Caki2 (cell line): ENCODE measurements at places on chromosomes 6 and 20. TPM values are rescaled to one million over a fixed set of nuclear protein-coding genes. Genes with fewer than 3 reads are reported as not detected.

CST1 gene
- 29.3 and 53.5 TPM in 2 replicates for total RNA-seq

TREML2 gene
- not detected in 2 replicates for total RNA-seq

TP53RK gene
- total RNA-seq: 9.4 and 23.4 TPM in 2 replicates

CCN2 gene
- total RNA-seq: 157 and 173 TPM in 2 replicates

PRDM13 gene
- 1.9 and 2.6 TPM in 2 replicates for total RNA-seq

RANBP9 gene
- total RNA-seq: 16.4 and 27.6 TPM in 2 replicates

HDGFL1 gene
- total RNA-seq: not detected in 2 replicates

ZNF391 gene
- total RNA-seq: 0.06 and 4.0 TPM in 2 replicates
